ENCODE measurements at places on chromosomes 3 and 15. TPM values are rescaled to one million over a fixed set of nuclear protein-coding genes. Genes with fewer than 3 reads are reported as not detected.

Gene PCLAF
- total RNA-seq, result not detected

Gene GPR149
- total RNA-seq, result 0.18 TPM

Gene GOLGA6L4
- not detected for total RNA-seq

Gene GABRG3
- total RNA-seq, result not detected

DNA sequence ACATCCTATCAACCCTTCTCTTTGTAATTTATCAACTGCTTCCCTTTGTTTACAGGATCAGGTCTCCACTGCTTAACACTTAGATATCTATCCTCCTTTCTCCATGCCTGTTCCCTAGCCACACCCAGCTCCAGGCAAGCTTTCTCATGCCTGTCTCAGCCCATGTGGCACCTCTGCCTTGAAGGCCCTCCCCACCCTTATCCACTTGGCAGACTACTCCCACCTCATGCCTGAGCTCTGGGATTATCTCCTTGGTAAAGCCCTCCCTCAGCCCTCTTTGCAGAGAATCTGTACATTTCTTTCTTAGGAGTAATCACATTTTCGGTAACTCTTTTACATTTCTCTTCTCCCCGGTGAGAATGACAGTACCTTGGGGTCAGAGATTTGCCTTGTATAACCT, 96.0 kb downstream of the ATP1B3 start:
- no peak for DNase-seq

DNA sequence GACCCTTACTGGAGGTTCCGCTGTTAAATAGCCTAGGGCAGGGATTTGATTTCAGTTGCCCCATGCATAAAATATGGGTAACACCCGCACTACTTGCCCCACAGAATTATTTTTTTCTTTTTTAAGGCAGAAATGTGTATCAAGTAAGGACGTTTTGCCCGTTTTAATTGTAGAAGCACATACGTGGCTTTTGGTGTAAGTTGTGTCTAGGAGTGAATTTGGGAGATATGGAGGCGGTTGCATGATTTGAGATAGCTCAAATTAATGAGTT, 636 bp upstream of the LRRC58 start:
- DNase-seq, result no peak

GRCh38 chr3:120642368-120642948, 39.6 kb downstream of the HGD start:
- no peak for DNase-seq

- DNase-seq, result no peak
Measured at GRCh38 chr15:52464478-52464877, 64.2 kb downstream of the MYO5A start.

DNA sequence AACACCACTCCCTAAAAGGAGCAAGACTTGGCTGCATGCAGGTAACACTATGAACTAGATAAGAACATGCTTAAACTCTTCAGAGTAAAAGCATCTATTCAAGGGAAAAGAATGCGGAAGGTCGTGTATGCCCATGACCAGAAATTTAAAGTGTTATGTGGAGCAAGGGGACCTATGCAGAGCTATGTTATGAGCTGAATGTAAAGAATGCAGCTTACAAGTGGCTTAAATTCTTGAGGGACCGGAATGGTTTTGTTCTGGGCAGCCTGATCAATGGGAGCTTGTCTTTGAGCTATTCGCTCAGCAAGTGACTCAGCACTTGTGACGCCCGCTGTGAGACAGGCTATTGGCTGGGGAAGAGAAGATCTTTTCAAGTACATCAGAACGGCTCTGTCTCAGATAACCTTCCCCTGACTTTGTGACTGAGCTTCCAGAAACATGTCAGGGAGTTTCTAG, 367.5 kb upstream of the THBS1 start:
- DNase-seq, result peak; percentile 38

DNA sequence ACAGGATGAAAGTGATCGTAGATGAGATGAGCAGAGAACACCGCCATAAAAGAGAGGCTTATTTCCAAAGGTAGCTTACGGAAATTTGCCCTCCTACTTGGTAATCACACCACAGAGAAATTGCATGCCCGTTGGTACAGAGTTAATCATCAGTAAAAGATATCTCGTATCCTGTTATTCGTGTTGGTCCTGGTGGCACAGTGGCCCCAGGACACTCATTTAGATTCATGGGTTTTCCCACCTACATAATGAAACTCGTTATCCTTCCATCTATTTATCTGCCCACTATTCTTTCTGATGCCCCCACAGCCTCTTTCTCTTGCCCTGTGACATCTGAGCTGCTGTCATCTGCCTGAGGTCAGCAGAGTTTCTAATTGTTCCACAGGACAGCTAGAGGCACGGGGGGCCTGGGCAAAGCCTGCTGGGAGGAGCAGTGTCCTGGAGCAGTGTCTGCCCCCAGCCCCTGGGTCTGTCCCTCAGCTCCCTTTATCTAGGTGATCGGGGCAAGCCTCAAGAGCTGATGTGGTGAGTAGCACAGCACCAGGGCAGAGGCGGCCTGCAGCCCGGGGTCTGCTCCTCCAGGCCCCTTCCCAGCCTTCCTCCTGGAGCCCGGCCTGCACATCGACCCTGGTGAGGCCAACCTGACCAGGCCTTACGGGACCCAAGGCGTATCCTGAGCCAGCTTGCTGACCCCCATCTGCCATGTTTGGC, 42.2 kb downstream of the PXYLP1 start:
- no peak for DNase-seq
